ENCODE measurements at places on chromosomes 1 and 21.

- no peak for DNase-seq
These were observed 33.7 kb upstream of the LRP8 start for GRCh38 chr1:53361541-53361961.

GRCh38 chr1:1537626-1538250 lies 2.7 kb downstream of the TMEM240 start:
- no peak for DNase-seq

DNA sequence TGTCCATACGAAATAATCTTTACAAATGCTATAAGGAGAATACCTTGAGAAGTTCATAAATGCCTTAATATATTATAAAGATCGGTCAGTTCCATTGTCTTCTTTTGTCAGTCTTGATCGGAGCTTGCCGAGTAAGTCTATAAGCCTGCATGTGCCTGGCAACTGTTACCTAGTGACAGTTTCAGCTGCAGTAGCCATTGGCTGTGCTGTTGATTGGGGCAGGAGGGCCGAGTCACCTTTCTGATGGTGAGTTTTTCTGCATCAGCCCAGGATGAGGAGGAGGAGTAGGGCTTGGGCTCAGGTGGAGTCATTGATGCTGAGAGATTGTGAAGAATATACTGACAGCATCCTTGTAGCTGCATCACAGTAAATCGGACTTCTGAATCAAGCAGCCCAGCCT lies 1.9 kb upstream of the GPR52 start:
- no peak for DNase-seq

DNA sequence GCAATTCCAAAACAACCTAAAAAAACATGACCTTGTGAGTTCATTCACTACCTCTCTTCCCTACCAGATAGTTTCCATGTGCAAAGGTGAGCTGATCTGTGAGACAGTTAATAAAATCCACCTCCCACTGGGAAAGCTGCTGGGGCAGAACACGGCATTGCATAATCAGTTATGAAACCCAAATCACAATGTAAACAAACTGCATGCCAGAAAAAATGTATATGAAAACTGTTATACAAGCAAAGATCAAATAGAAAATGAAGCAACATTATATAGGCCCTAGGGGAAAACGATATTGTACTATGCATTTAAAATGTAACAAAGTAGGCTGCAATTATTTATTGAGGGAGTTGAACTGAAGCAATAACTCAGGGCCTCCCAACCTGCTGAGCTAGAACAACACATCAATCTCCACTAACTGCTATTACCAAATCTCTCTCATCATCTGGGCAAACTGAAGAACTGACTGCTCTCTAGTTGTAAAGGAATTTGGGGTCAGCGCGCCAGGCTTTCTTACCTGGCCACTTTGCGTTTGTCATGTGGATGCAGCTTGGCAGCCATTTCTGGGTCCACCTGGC lies 31.0 kb downstream of the TRIT1 start:
- DNase-seq = no peak

DNA sequence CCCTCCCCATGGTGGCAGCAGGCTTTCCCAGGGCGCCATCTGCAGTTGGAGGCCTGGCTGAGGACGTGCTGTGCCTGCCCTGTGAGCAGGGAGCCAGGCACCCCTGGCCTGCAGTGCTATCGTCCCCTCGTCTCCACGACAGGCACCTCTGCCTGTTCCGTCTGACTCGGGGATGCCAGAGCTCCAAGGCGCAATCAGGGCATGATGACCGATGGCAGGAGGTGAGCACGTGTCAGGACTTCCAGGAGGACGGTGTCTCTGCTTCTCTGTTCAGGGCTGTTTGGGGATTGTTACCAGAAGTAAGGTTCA lies 125.2 kb downstream of the PCBP3 start:
- DNase-seq = no peak

GRCh38 chr1:192767798-192768197 lies 41.0 kb upstream of the RGS2 start:
- no peak for DNase-seq

- no peak for DNase-seq
These were observed 30.2 kb upstream of the DISC1 start for GRCh38 chr1:231596337-231596791.

DNA sequence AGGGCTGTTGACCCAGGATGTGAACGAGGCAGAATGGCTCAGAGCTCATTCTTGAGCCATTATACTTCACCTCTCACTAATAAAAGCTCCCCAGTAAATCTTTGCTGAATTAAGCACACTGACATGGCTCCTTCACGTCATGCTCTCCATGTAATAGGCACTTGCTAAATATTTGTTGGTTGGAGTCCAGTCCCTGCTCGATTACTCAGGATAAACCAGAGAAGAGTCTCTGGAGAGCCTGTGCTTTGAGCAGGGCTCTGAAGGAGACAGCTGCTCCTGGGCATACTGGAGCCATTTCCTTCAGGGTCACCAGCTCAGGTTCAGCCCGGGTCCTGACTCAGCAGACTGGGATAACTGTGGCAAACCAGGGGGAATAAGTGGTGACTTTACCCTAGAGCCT lies 46.9 kb downstream of the HLX start:
- DNase-seq = no peak

DNA sequence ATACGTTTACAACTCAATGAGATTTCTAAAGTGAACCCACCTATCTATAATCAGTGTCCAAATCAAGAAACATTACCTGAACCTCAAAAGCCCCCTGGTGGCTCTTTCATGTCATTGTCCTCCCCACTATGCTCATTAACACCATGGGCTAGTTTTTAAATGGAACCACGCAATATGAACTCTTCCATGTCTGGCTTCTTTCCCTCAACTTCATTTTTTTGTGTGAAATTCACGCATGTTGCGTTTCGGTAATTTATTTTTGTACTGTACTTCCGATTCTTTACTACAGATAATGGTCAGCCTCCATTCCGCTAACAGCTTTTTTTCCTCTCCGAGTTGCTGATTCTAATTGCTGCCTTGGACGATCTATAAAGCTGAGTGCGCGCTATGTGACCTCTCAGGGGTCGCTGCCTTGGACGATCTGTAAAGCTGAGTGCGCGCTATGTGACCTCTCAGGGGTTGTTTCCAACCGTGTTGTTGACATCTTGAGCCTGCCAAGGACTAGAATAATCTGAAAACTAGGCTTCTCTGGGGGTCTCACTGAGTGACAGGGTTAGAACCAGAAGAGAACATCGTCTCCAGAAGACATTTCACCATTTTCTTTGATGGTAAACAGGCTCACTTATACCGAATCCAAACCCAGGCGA lies 1.1 kb upstream of the CACYBP start:
- DNase-seq = peak; percentile 80

DNA sequence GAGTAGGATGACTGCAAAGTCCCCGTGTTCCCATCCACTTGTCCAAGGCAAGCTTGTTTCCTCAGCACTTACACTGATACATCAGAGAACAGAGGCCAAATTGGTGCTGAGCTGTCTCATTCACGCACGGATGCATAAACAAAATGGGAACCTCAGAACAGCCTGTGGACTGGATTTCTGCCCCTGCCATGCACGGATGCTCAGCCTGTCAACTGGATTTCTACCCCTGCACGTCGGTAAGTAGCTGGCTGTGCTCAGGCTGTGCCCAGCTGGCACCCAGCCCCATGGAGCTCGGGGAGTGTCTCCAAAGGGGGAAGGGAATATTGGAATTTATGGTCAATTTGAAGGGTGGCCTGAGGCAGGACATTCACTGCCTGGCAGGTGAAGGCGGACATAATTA lies 40.8 kb upstream of the TMPRSS2 start:
- no peak for DNase-seq
